ENCODE measurements at places on chromosomes 7 and 10.

DNA sequence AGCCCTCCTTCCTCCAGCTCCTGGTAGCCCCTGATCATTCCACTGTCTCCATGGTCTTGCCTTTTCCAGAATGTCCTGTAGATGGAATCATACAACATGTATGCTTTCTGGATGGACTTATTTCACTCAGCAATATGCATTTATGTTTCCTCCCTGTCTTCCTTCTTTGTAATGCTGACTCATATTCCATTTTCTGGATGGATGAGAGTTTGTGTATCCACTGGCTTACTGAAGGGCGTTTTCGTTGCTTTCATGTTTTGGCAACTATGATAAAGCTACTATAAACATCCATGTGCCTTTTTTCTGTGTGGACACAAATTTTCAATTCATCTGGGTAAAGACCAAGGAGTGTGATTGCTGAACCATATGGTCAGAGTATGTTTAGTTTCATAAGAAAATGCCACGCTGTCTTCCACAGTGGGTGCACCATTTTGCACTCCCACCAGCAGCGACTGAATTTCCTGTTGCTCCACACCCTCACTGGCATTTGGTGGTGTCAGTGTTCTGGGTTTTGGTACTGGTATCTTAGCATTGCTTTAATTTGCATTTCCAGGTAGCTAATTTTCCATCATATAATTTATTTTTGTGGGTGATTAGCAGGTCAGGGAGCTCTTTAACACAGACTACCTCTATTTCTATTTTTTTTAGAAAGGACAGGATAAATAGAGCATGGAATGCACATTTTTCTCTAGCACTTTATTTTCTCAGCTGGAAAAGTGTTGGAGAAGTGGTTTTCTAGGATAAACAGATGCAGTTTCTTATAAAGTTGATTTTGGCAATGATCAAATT is 252.2 kb downstream of the WDR37 start:
- DNase-seq: no peak

GRCh38 chr10:122267849-122268737 is 3.0 kb upstream of the BTBD16 start:
- no peak for DNase-seq

DNA sequence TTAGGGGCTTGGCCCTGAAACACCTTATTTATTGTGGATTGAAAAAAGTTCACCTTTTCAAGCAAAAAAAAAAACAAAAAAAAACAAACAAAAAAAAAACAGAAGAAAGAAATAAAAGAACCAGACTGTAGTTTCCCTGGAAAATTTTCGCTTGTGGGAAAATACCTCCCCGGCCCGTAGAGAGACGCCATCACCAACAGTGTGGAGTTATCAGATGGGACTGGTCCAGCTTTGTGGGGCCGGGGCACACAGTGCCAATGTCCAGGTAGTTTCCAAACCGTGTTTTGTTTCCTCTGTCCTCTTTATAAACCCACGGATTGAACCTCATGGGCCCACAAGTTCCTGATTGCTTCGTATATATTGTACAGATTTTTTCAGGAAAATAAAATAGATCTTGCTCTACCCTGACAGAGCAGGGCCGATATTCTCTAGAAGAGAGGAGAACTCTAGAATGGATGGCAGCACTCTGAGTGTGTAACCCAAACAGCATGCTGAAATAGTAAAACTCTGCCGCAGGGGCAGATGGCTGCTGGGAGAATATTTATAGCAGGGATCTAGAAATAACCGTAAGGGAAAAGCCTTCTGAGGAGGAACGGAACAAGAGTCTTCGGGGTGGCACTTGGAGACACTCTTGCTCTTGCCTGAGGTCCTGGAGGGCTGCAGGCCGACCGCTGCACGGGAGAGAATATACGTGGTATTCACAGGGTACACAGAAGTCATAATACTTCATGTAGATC is 241.0 kb downstream of the FRMD4A start:
- no peak for DNase-seq

DNA sequence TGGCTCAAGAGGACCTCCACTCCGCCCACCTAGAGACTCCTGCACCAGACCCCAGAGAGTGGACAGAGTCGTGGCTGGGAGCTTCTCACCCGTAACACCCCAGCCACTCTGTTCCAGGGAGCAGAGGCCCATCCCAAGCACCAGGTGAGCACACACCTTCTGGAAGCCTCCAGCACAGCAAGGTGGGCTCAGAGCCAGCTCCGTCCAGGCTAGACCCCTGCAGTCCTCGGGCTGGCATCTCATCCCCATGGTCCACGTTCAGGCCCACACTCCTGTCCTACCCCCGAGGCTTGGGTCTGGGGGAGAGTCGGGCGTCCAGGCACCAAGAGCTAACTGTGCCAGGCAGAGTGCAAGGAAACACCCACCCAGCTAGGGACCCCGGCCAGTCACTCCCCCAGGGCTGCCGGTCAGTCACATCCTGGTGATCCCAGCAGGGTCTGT is 13.2 kb downstream of the PDGFA start:
- DNase-seq: no peak

DNA sequence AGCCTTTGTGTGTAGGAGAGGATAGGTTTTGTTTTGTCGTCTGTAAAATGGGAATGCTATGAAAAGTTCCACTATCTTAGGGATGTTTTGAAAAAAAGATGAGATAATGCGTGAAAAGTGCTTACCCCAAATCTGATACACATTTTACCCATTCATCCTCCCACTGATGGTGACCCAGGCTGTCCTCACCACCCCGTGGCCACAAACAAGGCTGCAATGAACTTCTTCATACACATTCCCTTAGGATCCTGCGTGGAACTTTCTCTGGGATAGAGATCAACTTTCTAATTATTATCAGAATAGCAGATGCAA is 399 bp upstream of the OGDHL start:
- DNase-seq: no peak

GRCh38 chr10:60827791-60828488 is 49.7 kb downstream of the CDK1 start:
- DNase-seq: no peak

DNA sequence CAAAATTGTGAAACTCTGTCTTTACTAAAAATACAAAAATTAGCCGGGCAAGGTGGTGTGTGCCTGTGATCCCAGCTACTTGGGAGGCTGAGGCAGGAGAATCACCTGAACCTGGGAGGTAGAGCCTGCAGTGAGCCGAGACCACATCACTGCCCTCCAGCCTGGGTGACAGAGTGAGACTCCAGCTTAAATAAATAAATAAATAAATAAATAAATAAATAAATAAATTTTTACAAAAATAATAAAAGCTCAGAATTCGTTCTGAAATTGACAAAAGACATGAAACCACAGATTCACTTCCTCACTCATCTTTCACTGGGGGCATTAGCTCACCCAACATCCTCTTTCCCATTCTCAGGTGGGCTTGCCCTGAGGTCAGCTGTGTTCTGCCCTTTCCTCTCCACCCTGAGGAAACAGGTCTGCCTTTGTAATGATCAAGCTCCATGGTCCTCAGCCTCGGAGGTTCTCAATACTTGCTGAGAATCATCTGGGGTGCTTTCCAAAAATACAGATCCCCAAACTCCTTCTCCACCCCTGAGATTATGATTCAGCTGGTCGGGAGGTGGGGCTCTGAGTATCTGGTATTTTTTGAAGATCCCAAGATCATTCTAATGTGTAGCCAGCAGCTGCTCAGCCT is 29.2 kb upstream of the APBB1IP start:
- no peak for DNase-seq

DNA sequence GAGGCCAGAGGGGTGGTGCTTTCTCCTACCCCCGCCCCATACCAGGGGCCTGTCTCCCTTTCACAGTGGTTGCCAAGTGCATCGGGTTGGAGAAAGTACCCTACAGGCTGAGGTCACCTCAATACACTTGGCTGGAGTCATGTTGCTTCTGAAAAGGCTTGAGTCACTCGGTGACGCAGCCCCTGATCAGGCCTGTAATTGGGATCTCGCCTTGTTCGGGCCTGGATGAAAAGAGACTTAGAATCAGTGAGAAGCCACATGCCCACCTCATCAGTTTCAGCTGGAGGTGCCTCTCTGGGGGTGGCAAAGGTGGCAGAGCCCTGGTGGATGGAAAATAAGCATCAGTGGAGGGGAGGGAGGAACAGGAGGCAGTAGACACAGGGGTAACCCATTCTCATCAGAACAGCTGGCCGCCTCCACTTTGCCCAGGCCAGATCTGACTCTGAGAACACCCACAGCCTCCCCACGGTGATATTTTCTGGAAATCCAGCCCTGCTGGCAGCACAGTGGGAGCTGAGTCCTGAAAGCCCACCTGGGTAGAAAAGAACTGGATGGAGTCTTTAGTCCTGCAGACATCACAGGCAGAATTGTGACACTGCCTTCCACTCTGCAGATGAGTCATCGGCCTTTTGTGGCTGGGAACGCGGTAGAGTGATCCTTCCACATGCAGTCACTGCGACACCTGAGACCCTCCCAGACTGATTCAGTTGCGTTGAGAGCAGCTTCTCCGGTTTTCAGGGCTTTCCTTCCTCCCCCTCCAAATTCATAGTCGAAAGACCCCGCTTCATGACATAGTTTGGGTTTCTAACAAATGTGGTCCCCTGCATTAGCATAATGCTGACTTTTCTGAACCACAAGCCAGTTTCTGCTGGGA is 108.0 kb downstream of the GRK5 start:
- no peak for DNase-seq

- DNase-seq: no peak
Observed at GRCh38 chr10:132961787-132962622, 19.6 kb upstream of the CFAP46 start.

DNA sequence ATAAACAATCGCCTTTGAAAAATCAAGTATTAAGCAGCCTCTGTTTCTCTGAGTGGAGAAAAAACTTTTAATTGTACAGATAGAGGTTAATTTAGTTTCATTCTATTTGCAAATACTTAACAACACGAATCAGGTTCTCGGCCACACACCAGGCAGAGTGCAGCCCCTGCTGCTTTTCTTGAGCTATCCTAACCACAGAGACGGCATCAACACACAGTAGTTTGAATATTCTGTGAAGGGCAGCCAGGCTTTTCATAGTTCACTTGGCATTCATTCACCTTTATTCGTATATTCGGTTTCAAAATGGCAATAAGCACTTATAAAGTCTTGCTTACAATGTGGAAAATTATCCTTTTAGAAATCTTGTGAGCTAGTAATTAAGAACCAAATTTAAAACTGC is 5.7 kb downstream of the ADARB2 start:
- no peak for DNase-seq

DNA sequence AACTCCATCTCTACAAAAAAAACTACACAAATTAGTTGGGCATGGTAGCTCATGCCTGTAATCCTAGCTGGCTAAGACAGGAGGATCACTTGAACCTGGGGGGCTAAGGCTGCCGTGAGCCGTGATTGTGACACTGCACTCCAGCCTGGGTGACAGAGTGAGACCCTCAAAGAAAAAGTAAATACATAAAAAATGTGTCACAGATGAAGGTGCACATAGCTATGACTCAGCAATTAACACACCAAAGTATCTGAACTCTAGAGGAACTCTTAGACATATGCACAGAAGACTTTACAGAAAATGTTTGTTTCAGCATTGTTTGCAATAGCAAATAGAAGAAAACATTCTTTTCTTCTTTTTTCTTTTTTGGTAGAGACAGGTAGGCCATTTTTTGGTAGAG is 8.3 kb downstream of the C10orf62 start:
- no peak for DNase-seq

DNA sequence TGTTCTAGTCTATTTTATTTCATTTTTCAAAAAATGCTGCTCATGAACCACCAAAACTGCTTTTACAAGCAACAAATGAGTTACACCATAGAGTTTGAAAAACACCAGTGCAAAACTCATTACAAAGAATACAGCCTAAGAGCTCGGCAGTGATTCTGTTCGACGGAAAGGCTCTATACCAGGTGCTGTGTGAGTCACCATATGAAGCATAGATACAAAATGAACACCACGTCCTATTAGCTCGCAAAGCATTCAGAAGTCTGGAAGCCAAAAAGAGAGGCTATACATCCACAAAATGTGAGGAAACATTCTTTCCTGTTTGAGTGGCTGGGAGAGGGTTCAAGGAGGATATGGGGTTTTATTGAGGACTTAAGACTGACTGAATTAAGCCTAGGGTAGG is 136.1 kb downstream of the ATE1 start:
- DNase-seq: no peak

GRCh38 chr10:15879663-15880062 is 19.4 kb upstream of the MINDY3 start:
- no peak for DNase-seq

DNA sequence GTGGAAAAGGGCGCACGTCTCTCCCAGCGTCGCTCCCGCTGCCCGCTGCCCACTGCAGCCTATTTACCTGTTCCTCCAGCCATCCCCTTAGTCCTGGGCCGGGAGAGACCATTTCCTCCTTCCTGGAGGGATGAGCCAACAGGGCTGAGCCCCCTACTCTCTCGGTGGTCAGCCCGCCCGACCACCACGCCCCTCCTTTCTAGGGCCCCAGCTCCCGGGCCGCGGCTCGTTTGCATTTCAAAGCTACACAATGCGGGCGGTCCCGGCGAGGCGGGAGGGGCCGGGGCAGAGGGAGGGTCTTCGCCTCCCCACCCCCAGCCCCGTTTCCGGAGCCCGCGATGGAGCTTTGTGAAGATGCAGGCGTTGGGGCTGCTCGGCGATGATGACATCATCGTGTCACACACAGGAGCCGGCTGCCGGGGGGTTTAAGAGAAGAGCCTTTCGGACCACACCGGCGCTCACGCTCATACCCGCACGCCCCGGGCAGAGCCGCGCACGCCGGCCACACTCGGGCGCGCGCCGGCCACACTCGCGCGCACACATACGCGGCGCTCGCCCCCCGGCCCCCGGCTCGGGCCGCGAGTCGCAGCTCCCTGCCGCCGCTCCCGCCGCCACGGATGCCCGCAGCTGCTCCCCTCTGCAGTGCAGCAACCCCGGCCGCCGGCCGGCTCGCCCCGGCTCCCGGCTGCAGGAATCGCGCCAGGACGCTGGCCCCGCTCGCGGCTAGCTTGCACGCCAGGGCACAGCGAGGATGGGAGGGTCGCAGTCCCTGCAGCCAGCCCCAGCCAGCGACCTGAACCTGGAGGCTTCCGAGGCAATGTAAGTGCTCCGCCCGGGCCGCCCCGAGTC is 107.7 kb upstream of the BTBD16 start:
- no peak for DNase-seq

GRCh38 chr10:87598700-87599099 is 61.0 kb upstream of the PAPSS2 start:
- no peak for DNase-seq

DNA sequence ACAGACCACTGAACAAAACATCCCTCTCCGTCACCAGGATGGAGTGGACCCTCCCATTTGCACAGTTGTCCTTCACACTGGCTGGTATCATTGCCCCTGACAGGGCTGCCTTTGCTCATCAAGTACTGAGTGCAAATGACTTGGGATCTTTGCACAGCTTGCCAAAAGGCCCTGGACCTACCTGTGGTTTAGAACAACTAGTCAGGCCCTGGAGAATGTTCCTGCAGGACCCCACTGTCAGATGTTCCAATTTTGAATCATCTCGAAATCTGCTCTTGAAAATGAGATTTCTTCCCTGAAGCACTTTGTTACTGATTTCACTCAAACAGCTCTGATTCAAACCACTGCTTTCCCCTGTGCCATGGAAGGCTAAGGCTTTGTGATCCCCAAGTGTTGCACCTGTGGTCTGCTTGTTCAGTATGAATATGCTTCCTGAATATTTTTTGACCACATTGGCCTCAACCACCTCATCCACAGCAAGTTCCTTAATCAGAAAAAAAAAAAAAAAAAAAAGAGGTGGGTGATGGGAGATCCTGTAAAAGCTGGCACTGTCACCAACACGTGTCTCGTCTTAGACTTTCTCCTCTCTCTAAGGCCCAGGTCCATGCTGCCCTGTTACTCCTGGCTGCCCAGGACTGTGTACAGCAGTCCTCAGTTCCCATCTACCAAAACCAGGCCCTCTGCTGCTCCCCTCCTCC is 2.7 kb upstream of the AOAH start:
- DNase-seq: no peak

- no peak for DNase-seq
Observed at GRCh38 chr10:103542764-103543616, 49.5 kb downstream of the NEURL1 start.

GRCh38 chr10:110836706-110837105 is 35.0 kb upstream of the PDCD4 start:
- DNase-seq: no peak

All from esophagus squamous epithelium (tissue), 5 donors.